ENCODE measurements at places on chromosomes 7 and 10.

GRCh38 chr10:80144067-80144695, 11.7 kb downstream of the PLAC9 start:
- DNase-seq = peak; percentile 26

GRCh38 chr7:132207211-132207610, 369.1 kb downstream of the PLXNA4 start:
- no peak for DNase-seq

DNA sequence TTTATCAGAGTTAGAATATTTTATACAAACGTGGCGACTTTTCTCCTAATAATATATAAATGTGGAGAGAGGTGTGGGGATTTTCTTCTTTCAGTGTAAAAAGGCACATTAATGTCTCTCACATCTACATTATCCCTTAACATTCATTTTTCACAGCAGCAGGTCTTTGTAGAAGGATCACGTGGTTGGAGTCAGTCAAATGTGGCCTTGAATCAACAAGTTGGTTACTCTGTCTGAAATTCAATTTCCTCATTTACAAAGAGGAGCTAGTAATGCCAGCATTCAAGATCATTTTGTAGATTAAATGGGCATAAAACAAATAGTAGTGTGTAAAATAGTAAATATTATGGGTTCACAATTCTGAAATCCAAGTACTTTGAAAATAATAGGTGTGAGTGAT, 183.1 kb upstream of the SEMA3E start:
- no peak for DNase-seq

- no peak for DNase-seq
Measured at GRCh38 chr7:146370171-146370570, 253.6 kb downstream of the CNTNAP2 start.

GRCh38 chr7:28292834-28293526, 112.4 kb upstream of the JAZF1 start:
- no peak for DNase-seq

- no peak for DNase-seq
Measured at GRCh38 chr10:63421591-63421990, 44.2 kb downstream of the JMJD1C start.

DNA sequence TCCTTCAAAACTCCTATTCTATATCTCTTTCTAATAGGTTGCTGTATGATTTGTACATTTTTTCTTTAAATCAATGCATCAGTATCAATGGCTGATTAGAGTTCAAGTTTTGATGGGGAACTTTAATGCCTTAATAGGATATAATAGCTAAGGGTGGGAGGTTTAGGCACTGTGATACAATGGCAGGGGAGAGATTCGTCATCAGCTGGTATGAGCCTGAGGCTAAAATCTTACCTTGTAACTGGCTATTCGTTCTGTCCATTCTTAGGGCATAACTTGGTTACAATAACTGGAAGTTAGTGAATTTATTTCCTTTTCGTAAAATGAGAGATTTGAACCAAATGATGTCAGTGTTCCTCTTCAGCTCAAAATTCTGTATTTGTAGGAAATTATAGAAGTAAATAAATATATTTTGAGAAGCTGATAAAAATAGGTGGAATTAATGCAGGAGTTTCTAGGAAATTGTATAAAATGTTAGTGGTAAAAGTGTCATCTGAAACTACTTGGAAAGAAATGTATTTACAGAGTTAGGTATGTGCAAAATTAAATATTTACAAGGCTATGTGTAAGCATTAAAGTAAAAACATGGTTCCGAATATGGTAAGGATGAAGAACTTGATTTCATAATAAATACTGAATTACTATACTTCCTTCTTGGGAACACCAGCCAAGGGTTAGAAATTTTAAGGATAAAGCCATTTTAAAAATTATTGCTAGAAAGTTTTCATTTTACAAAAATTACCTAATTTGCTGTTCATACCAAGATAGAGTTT, 27.5 kb upstream of the NAMPT start:
- DNase-seq = no peak

- no peak for DNase-seq
Measured at GRCh38 chr7:120703585-120704240, 154.2 kb downstream of the TSPAN12 start.

GRCh38 chr10:78288663-78289062, 255.0 kb downstream of the RPS24 start:
- DNase-seq = no peak

- no peak for DNase-seq
Measured at GRCh38 chr7:1560620-1561031, 4.6 kb upstream of the TMEM184A start.

GRCh38 chr10:50415292-50415691, 164.0 kb upstream of the ASAH2 start:
- DNase-seq = no peak

- DNase-seq = no peak
Measured at GRCh38 chr10:130882906-130883305, 428.6 kb downstream of the TCERG1L start.

DNA sequence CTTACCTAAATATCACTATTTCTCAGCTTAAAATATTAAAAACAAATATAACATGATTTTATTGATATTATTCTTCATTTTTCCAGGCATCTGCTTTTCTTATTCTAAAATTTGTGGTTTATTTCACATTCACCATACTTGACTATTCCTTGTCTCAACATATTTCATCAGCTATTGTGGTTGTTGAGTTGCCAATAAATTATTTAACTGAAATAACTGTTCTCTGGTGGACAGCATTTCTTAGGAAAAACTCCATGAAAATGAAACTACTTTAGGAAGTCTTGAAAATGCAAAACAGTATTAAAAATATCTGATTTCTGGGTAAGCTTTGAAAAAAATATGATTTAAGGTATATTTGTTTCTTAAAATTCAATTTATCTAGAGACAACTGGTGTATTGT, 122.9 kb upstream of the SEMA3A start:
- no peak for DNase-seq

- DNase-seq = no peak
Measured at GRCh38 chr10:108374991-108375390, 1210.5 kb upstream of the SORCS1 start.

DNA sequence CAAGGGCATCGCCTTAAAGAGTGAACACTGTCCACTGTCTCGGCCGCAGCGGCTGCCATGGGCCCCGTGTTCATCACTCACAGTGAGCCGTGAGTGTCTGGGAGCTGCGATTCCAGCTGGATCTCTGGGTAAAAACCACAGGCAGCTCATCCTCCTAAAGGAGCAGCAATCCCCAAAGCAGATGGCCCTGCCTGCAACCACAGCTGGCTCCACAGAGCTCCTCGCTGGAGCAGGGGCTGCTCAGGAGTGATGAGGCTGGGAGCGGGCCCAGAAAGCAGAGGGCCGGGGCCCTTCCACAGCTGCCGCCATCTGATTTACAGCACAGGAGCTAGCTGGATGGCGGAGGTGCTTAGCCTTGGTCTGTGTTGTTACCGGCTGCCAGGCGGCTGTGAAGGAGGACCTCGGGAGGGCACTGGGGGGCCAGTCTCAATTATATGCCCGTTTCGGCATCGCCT, 6.6 kb upstream of the TMEM184A start:
- DNase-seq = no peak

GRCh38 chr10:24419066-24419465, 210.1 kb downstream of the KIAA1217 start:
- no peak for DNase-seq

DNA sequence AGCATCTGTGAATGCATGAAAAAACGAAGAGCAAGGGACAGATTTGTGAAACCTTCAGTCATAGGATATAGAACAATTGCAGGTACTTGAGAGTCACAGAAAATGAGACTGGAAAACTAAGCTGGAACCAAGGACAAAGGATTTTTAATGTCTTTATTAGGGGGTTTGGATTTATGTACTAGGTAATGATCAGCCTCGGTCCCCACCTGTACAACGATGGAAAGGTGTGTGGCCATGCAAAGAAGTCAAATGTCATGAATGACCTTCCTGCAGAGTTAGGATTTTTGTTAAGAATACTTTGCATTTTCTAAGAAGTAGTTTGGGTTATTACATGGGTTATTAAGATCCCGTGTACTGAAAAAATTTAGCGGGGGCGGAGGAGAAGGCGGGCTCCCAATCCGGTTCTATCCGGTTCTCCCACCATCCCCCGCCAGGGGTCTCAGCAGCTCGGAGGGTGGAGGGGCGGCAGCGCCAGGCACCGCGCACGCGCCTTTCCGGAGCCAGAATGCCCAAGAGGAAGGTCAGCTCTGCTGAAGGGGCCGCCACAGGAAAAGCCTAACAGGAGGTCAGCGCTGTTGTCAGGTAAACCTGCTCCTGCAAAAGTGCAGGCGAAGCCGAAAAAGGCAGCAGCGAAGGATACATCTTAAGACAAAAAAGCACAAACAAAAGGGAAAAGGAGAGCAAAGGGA, 327.5 kb upstream of the PLXDC2 start:
- no peak for DNase-seq

DNA sequence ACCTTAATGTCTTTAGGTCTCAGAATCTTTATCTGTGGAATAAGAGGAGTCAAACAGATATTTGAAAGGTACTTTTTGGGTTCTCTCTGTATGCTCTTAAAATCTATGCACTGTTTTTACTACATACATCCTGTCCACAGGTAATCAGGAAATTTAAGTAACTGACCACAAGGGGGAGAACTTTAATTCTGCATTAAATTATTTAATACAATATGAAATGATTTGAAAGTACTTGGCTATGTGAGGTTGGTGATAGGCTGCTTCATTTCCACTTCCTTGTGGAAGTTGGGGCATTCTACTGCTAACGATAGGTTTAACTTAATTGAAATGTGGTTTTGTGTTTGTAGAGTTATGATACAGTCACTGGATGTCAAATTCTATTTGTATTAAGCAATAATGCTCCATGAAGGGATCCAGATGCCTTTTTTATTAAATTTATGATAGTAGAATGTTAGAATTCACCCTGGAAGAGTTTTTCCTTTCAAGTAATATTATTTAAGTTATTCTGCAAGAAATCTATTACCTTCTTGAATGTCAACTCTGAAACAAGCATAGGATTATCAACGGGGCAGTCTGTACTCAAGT, 6.0 kb downstream of the TEX47 start:
- no peak for DNase-seq

GRCh38 chr7:143417734-143418383, 9.2 kb upstream of the EPHA1 start:
- DNase-seq = no peak

DNA sequence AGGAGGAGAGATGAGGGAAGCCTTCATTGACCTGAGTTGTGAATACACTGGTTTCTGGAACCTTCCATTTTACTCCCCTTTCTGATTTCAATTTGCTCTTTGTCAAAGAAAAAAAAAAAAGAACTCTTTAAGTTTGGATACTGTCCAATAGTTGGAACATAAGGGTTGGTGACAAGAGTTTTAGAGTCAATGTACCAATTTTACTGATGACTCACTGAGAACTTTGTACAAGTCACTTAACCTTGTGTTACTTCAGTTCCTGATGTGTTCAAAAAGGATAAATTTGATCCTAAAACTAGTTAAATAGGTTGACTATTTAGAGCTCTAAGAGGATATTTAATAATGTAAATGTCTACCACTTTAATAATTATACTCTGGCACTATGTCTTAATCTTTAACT, 4.1 kb upstream of the CDK14 start:
- no peak for DNase-seq

DNA sequence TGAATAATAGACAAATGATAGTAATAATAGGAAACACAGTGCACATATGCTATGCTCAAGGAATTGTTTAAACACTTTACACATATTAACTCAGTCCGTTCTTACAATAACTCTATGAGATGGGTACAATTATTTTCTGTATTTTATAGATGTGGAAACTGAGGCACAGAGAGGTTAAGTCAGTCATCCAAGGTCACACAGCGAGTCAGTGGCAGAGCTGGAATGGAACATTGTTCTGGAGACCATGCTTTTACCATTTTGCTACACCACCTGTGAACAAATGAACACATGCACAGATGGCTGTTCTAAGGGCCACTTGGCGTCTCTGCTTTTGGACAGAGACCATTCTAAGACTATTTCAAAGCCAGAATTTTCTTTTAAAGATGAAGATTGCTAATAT, 26.9 kb upstream of the MTPN start:
- no peak for DNase-seq

DNA sequence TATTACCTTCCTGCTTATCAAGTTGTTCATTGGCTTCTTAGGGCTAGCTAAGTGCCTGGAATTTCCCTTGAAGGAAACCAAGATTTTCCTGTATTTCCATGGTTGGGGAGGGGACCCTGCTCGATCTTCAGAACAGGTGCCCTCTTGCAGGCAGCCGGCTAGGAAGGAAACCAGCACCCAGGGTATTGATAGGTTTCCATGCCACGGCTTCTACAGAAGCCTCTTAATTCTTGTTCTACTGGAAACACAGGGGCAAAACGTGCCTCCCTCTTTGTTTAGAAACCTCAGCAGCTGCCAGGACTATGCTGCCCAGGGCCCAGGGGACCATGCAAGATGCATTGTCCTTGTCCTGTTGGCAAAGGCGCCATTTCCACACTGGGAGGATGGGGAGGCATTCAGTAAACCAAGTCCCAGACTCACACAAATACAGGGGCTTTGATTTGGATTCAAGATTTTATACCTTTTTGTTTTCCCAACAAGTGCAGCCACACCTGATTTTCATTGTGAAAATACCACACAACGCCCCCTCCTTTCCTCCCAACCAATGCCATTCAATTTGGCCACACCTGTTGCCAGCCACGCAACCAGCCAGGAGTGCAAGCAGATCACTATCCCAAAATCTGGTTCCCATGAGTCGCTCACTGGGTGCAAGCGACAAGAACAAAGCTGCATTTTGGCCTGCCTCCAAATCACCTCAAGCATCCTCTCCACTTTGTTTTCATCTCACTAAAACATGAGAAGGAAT, 29.6 kb downstream of the C10orf71 start:
- no peak for DNase-seq

DNA sequence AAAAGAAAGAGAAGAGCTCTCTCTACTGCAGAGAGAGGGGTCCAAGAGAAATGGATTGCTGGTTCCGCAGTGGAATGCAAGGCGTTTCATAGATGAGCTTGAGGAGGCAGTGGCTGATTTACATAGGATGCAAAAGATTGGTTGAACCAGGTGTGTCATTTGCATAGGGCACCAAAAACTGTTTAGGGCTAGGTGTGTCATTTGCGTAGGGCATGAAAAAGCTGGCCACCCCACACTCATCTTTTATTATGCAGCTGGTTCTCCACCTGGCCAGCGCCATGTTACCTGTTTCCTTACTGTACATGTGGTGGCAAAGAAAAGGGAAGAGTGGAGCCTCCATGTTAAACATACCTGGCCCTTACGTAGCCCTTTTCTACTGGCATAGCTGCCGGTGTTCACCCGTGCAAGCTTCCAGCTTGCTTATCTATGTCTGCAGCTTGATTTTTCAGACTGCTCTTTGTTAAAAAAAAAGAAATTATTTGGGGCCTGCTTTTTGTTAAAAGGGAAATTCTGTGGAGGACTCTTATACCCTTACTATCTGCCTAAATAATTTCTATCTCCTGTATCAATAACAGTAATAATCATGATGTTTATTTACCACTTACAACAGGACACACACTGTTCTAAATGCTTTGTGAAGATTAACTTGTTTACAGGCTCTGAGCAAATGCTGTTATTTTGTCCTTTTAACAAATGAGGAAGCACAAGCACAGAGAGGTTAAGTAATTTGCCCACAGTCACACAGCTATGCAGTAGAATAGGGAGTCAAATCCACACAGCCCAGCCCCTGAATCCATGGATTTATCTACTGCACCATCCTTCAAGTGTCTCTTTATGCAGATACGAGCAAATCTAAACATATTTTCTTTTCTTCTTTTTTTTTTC, 33.3 kb downstream of the CASP7 start:
- DNase-seq = no peak

Data from NCI-H2107 (cell line).